GM12878 (cell line): ENCODE measurements at places on chromosomes 4 and X.

- no peak for DNase-seq
Observed at GRCh38 chr4:172786039-172786792, 382.4 kb upstream of the GALNT7 start.

DNA sequence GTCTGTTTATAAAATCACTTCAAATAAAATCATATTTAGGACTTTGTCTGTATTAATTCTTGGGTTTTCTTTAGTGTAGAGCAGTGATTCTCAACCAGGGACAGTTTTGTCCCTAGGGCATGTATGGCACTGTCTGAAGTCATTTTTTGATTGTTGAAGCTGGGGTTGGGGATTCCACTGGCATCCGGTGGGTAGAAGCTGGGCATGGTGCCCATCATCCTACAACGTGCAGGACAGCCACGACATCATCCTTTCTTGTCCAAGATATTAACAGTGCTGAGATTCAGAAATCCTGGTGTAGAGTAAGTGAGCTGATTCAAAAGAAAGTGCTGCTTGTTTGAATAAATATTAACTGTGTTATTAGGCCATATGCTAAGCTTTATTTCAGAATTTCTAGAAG, 28.6 kb downstream of the DCLK2 start:
- DNase-seq = no peak

- DNase-seq = no peak
Observed at GRCh38 chrX:118522230-118522926, 26.8 kb downstream of the DOCK11 start.

- no peak for DNase-seq
Observed at GRCh38 chr4:78057135-78057599, at the start of gene FRAS1. FRAS1 (plus strand) TSS chr4:78057323; CDS start chr4:78058010, 687 bp downstream.

- DNase-seq = no peak
Observed at GRCh38 chr4:158008551-158009218, 164.1 kb downstream of the GASK1B start.
